Activated naive CD4-positive, alpha-beta T cell (primary cell): ENCODE measurements at places on chromosomes 7 and 10.

GRCh38 chr7:44633254-44634186 is 27.1 kb downstream of the OGDH start:
- no peak for DNase-seq

DNA sequence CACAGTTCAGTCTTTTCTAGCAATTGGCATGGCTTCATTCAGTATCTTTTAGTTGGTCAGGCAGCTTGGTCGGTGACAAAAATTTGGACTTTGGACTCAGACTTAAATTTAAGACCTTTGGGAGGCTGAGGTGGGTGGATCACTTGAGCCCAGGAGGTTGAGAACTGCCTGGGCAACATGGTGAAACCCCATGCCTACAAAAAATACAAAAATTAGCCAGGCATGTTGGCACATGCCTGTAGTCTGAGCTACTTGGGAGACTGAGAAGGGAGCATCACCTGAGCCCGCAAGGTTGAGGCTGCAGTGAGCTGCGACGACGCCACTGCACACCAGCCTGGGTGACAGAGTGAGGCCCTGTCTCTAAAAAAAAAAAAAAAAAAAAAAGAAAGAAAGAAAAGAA is 19.5 kb upstream of the ITPRID1 start:
- DNase-seq = no peak

- DNase-seq = no peak
Measured at GRCh38 chr7:139995017-139995915, 67.5 kb downstream of the PARP12 start.

- no peak for DNase-seq
Measured at GRCh38 chr10:11215471-11215870, 197.8 kb downstream of the CELF2 start.

DNA sequence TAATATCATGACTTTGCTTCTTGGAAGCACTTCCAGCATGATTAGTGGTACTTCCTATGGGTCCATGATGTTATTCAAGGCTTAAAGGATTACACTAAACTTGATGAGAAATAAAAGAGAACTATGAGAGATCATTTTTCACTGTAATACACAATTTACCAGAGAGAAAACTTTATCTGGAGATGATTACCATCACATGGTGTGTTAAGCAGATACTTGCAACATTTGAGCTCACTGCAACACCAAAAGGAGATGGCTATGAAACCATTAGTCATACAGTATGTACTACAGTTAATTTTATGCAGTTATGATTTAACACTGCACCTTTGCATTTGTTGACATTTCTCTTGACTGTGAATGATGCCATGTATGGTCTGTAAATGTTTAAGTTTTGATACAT is 311.3 kb upstream of the AOAH start:
- no peak for DNase-seq

- no peak for DNase-seq
Measured at GRCh38 chr10:111338805-111339204, 262.0 kb downstream of the ADRA2A start.

DNA sequence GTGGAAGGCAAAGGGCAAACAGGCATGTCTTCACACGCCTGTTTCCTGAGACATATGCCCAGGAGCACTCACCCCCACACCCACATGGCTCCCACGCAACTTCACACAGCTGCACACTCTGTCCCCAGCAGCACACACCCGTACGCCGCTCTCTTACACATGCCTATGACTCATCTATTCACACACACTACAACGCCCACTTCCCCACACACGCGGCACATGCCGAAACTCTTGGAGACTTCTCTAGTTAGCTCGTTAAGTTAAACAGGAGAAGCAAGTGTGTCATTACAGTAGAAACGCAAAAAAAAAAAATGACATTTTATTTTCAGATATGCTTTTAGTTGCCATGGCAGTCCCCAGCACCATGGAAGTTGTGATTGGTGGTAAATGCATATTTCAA is 6.7 kb downstream of the CALN1 start:
- DNase-seq = no peak

DNA sequence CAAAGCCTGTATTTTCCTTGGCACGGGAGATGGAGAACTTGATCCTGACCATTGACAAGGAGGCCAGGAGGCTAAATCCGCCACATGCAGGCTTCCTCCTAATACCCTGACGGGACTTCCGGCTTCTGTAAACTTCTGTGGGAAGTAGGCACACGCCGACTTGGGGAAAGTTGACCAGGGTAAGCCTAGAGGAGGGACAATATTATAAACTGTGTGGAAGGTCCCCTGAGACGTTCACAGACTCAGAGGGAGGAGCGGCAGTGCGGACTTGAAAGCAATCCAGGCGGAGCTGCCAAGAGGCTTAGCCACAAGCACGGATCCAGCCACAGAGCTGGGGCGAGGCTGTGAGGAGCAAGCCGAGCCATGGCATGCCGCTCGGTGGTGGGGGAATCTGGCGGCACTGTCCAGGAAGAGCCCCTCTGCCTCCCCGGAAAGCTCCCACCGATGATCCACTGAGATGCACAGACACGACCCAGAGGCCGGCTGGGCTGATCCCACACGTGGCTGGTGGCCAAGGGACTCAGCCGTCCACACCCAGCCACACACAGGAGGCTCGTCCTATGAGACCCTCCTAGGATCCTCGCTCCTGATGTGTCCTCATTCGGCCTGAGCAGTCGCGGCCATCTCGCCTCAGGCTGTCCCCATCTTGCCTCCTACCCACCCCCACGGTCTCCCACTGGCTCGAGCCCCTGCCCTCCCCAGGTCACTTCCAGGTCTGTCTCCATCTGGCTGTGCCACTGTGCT is 40.0 kb upstream of the INSIG1 start:
- no peak for DNase-seq

DNA sequence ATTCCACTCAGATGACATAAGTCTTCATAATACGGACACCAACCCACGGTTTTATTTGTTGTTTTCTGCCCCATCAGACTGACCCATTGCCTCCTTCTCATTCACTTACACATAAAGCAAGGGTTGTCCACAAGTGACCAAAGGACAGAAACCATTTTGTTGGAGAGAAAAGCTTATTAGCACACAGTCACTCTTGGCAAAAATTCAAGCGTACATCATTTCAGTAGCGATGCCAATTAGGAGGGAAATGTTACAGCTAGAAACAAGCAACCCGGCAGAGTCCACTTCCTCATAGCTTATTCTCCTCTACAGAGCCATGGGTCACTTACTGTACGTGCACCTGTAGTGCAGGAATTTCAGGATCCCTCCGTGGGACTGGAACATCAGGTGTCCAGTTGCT is 23.0 kb downstream of the ABLIM1 start:
- DNase-seq = no peak
